Stimulated activated CD4-positive, alpha-beta T cell treated with anti-CD3 and anti-CD28 coated beads, Interleukin-4, amount 100 ng/mL, for 24 hours (primary cell): ENCODE measurements at places on chromosomes 12 and 14.

DNA sequence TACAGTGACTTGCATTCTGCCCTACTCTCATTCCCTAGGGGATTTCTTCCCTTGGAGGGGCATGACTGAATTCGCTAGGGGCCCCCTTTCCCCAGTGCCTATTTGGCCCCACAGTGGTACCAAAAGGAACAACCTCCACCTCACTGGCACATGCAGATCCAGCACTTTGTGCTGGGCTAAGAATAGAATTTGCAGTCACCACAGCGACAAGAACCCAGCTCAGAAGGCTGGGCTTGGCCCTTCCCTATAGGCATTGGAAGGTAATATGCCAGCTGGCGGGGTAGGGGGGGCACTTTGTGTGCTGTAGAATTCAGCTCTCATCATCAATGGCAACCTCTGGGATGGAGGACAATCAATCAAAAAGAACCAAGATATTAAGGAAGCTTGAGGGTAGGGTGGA lies 13.9 kb downstream of the BAZ2A start:
- DNase-seq = no peak

- DNase-seq = no peak
These were observed 3.7 kb upstream of the TMX1 start for GRCh38 chr14:51236314-51236713.

DNA sequence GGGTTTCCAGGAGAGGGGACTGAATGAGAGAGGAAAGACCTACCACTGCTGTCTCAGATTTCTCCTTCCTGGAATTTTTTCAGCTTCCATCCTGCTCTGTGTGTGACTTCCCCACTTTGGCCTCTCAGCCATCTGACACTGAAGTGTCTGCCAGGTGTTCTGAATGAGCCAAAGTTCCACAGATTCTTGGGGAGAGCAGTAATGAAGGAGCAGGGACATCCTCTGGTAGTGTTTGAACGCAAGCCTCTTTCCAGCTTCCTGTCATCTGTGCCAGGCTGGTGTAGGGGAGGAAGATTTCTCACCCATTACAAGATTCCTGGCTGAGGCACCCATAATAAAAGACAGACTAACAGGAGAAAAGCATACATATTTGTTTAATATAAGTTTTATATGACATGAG lies 141.7 kb upstream of the NRXN3 start:
- no peak for DNase-seq

GRCh38 chr14:37791384-37792036 lies 196.1 kb downstream of the TTC6 start:
- DNase-seq = no peak

- DNase-seq = no peak
These were observed 24.1 kb downstream of the DMAC2L start for GRCh38 chr14:50335989-50336824.

DNA sequence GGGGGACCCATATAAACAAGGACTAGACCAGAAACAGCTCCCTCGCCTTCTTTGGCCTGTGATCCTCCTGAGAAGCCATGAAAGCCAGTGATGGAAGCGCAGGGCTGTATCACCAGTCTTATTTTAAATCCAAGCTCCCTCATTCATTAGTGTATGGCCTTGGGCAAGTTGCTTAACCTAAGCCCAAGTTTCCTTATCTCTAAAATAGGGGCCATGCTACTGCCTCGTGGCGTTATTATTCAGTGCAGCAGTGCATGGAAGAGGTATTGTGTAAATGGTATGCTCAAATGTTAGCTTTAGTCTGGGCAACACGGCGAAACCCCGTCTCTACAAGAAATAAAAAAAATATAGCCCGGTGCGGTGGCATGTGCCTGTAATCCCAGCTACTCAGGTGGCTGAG lies 9.9 kb downstream of the ESPL1 start:
- DNase-seq = no peak

DNA sequence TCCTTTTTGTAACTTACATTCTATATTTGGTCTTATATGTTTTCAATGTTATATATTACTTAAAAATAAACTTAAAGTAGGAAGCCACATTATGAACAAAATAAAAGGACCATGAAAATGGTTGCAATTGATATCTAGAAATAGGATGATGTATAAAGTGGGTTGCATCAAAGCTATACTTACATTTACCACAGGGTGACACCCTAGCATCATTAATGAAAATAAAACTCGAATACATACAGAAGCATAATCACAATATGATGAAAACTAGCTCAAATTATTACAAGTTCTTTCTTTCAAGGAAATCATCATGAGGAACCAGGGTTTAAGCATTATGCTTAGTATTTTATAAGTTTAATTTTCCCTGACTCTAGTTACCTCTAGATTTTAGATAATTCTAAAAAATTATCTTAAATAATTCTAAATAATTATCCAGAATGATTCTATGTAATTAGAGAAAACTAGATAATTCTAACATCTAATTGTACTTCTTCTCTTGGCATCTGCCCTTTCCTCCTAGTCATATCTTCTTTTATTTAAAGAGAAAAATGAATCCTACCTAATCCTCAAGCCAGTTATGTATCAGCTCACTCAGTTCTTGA lies 31.2 kb downstream of the TAS2R7 start:
- DNase-seq = no peak

DNA sequence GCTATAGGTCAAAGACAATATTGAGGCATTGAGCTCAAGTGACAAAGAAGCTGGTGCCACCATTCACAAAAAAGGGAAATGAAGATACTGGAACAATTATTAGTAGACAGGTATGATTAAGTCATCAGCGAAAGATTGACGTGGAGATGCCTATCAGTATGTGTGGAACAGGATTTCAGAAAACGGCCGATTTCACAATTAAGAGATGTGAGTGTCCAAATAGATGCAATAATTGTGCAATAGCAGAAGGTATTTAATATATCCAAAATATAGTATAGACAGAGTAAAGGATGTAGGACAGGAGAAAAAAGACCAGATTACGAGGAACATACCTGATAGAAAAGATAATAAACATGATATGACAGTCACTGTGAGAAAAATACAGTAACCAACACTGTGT lies 433.1 kb downstream of the C12orf50 start:
- no peak for DNase-seq

- no peak for DNase-seq
These were observed 78.0 kb downstream of the PLEKHG3 start for GRCh38 chr14:64782196-64782595.

DNA sequence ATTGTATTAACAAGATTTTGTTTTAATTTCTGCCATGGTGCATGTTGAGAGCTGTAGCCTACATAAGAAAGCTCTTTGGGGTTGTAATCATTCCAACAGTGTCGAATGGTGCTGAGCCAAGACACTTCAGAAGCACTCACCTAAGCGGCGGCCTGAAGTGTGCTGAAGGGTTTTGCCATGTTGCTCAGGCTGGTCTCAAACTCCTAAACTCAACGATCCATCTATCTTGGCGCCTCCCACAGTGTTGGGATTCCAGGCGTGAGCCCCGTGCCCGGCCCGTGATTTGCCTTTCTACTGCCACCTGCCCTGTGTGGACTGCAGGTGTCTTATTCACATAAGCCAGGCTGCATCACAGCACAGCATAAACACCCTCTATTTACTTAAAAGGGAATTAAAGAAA lies 48.9 kb downstream of the AMN start:
- DNase-seq = no peak

DNA sequence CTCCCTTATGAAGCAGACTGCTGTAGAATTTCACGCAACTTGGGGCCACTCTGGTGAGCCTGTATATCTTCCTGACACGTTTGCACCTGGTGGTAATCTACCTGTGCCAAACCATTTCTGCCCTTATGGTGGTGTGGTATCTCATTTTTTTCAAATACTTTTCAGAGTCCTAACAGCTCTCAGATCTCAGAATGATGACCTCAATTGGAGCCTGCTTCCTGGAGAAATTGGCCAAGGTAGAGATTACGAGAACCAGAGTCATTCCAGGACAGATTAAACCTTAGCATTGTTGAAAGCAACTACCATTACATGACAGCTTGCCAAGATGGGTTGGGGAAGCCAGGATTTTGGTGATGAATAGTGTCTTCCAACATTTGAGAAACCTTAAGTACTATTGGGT lies 48.2 kb downstream of the CPSF6 start:
- DNase-seq = no peak

- DNase-seq = no peak
These were observed 204.6 kb upstream of the PLXNC1 start for GRCh38 chr12:93943780-93944179.

DNA sequence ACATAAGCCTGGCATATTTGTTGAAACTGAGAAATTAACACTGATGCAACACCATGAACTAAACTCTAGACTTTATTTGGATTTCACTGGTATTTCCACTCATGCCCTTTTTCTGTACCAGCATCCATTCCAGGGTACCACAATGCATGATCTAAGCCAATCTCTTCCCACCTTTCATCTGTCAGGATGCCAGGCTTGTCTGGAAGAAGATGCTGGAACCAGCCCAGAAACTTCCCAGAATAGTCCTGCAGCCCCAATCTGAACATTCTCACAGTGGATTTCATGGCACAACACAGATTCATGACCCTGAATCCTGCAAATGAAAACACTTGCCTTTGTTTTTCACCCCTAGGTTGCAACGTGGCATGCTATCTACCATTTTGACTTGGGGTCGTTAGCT lies 189.3 kb upstream of the LHX5 start:
- DNase-seq = no peak

GRCh38 chr12:102298022-102298421 lies 100.4 kb upstream of the PMCH start:
- DNase-seq = no peak

DNA sequence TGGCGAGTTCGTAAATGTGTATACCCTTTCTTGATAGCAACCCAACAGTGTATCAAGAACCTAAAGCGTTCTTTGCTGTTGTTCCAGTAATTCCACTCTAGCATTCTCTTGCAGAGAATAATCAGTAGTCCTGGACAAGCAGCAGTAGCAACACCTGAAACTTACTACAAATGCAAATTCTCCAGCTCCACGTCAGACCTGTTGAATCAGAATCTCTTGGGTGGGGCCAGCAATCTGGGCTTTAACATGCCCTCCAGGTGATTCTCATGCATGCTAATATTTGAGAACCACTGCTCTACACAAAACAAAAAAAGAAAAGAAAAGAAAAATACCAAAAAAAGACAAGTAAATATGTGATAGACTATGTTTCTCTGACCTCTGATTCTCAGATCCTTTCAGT lies 10.1 kb downstream of the PTGDR start:
- DNase-seq = no peak

DNA sequence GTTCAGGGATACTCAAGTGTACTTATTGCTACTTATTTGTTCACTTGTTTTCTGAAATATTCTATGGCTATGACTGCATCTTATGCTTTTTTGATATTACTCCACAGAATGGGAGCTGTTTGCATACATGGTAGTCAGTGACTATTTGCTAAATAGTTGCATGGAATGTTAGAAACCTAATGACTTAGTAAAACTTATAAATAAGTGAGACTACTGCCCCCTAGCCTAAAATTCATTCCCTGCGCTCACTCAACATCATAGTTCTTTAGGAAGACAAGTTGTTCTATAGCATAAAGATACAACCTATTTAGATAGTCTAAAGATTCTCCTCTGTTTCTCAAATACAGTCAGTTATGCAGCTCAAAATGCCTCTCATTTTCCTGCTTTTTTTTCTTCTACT lies 305.5 kb downstream of the CEP128 start:
- DNase-seq = no peak

GRCh38 chr12:82910246-82910893 lies 223.7 kb downstream of the TMTC2 start:
- no peak for DNase-seq

GRCh38 chr14:33839193-33840076 lies 111.4 kb downstream of the EGLN3 start:
- DNase-seq = peak; percentile 62

- DNase-seq = no peak
These were observed 81.4 kb downstream of the PAPOLA start for GRCh38 chr14:96583569-96584041.

GRCh38 chr14:36068777-36069534 lies 107.6 kb downstream of the PTCSC3 start:
- no peak for DNase-seq

DNA sequence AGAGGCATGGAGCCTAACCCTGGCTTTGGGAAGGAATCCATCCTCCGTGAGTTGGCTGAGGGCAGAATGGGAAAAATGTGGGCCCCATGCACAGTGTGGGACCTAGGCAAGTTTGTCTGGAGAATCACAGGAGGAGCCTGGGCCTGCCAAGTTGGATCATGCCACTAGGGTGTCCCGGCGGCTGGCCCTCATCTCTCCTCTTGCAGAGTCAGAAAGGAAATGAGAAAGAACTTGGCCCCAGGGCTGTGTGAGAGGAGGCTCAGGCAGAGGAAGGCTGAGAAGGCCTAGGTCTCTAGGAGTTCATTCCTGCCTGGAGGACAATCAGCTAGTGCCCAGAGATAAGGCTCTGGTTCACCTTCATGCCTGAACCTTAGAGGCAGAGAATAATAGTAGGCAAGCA lies 2.5 kb upstream of the ESRRB start:
- DNase-seq = no peak

GRCh38 chr14:68279777-68280233 lies 460.2 kb downstream of the RAD51B start:
- DNase-seq = no peak

GRCh38 chr14:24978862-24979724 lies 70.9 kb downstream of the STXBP6 start:
- DNase-seq = no peak

DNA sequence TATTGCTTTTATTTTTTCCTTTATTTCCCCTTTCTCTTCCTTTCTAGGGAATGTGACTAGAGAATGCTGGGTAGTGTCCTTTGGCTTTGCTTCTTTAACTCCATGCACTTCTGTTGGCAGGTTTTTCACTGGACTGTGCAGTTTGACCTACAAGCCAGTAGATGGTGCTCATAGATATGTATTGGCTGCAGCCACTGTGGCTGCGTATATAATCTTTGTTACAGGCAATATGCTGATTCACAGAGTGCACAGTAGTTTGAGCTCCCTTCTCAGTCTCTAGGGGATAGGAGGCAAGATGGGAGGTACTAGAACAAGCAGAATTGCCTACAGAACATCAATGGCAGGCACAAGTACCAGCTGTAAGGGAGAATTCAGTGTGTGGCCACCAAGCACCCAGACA lies 503.5 kb downstream of the LRFN5 start:
- no peak for DNase-seq

DNA sequence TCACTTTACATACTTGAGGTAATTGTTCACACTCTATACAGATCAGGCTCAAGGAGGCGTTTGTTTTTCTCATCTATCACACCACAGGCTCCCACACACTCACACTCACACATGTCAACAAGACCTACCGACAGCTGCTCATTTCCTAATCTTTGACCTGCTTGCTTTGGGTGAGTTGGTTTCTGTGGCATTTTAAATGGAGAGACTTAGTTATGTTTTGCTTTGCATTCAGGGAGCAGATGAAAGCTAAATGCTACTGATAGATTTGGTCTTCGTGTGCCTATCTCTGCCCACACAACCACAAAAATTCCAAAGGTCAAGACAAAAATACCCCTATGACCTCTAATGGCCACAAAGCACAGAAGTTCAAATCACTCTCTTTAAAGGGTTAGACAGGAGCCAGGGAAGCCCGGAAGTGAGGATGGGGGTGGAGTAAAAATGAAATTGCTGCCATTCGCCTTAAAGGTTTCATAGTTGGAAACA lies 203.5 kb upstream of the G2E3 start:
- DNase-seq = no peak

- DNase-seq = peak; percentile 58
These were observed 16.8 kb upstream of the MYL2 start for GRCh38 chr12:110937104-110937641.

GRCh38 chr14:88882236-88882635 lies 57.8 kb downstream of the TTC8 start:
- DNase-seq = no peak

GRCh38 chr12:7844116-7844515 lies 28.6 kb downstream of the SLC2A14 start:
- no peak for DNase-seq
